ENCODE measurements at places on chromosomes 6 and 20.

GRCh38 chr6:37699887-37700619 is 2.4 kb upstream of the MDGA1 start:
- no peak for DNase-seq

GRCh38 chr6:6648692-6649343 is 60.3 kb downstream of the LY86 start:
- DNase-seq: no peak

DNA sequence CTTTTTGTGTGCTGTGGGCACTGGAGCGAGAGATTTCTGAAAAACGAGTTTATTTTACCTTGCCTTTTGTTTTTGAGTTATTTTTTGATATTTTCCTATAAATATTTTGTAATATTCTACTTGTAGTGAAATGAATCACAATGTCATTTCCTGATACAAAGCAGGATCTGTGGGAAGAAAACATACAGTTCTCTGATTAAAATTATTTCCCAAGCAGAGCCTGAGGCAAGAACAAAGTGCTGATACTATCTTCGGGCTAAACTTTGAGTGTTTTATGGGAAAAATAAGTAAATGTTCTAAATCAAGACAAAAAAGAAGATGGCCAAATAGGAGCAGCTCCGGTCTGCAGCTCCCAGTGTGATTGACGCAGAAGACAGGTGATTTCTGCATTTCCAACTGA is 33.7 kb upstream of the ELOVL5 start:
- no peak for DNase-seq

DNA sequence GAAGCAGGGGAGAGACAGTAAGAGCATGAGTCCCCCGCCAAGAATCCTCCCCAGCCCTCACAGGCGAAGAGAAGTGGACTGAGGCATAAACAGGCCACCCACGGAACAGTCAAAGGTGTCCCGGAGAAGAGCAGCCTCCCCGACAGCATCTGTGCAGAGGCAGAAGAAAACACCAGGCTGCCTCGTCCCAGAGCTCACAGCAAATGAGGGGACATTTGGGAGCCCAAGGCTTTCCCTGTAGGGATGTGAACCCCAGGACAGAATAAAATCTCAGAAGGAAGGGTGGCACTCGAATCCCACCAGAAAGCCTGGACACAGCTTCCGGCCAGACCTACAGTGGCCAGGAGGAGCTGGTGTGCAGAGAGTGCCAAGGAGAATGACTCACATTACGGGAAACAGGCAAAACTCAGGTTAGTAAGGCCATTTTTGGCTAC is 90.4 kb downstream of the DLL1 start:
- no peak for DNase-seq

- no peak for DNase-seq
These were observed 8.8 kb downstream of the TXNDC5 start for GRCh38 chr6:7901780-7902179.

DNA sequence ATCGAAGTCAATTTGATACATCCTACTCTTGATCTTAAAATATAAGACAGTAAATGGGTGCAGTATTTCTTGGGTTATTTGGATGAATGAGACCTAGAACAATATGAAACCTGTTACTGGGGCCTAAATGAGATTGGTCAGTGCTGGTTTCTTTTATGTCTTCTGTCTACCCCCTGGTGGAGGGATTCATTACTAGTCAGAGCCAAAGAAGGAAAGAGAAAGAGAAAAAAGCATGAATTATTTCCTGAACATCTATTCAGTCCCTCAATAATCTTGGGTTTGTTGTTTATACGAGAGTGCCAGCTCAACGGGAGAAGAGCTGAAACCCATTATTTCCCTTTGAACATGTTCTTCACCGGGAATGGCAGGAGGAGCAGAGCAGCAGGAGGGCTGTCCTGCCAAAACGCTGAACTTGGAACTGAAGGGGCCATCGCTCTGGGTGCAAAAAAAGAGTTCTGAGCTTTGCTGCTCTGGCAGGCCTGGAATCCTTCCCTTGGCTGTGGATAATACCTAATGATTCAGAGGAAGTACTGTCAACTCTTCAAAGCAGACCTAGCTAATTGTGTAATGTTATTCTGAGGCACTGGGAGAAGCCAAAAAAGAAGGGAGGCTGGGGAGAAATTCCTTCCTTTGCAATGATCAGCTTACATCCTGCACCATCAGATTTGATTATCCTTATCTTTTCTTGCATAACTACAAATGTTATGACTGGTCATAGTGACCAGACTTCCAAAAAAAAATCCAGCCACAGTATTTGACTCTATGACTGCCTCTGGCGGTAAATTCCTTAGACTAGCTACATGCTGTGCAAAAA is 72.0 kb downstream of the BLOC1S5 start:
- DNase-seq: no peak

- no peak for DNase-seq
These were observed 38.5 kb upstream of the VSX1 start for GRCh38 chr20:25120457-25120856.

DNA sequence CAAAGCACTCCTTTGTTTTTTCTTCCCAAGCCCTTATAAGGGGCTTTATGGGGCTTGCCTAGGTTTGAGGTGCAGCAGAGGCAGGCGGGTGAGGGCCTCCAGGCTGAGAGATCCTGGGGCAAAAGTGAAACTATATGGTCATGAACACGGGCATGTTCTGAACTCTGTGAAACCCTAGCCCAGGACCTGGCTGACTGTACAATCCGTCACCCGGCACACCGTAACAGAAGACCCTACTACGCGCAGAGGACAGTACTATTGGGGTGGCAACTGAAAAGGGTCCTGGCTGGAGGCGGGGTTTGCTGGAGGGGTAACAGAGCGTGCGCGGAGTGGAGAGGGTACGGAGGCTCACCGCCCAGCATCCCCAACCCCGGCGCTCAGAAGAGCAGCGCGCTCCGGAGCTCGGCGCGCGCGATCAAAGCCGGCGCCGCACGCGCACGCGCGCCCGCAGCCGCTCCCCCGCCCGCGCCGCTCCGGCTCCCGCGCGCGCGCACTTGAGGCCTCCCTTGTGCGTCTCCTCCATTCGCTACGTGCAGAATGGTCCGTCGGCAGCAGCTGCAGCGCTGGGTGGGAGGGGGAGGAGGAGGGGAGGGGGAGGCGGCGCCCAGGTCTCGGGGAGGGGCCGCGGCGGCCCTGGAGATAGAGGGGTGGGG is 54.2 kb downstream of the MRPL14 start:
- DNase-seq: peak; percentile 27

DNA sequence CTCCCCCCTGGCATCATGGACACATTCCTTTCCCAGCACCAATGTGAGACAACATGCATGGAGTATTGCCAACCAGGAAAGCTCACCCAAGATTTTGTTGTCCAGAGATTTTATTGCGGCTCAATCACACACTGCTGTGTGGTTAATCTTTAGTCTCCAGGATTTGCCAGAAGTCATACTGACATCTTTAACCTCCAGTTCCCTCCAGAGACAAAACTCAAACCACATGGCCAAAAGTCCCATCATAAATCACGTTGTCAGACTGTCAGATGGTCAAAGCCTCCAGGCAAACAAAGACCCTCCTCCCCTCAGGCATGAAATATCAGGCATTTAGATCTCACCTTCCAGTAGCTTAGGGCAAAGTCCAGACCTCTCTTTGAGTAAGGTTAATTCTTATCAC is 97.3 kb upstream of the OPRM1 start:
- no peak for DNase-seq

GRCh38 chr20:504632-505075 is 38.9 kb downstream of the CSNK2A1 start:
- DNase-seq: no peak

GRCh38 chr20:17394411-17394810 is 136.8 kb downstream of the BFSP1 start:
- DNase-seq: no peak

DNA sequence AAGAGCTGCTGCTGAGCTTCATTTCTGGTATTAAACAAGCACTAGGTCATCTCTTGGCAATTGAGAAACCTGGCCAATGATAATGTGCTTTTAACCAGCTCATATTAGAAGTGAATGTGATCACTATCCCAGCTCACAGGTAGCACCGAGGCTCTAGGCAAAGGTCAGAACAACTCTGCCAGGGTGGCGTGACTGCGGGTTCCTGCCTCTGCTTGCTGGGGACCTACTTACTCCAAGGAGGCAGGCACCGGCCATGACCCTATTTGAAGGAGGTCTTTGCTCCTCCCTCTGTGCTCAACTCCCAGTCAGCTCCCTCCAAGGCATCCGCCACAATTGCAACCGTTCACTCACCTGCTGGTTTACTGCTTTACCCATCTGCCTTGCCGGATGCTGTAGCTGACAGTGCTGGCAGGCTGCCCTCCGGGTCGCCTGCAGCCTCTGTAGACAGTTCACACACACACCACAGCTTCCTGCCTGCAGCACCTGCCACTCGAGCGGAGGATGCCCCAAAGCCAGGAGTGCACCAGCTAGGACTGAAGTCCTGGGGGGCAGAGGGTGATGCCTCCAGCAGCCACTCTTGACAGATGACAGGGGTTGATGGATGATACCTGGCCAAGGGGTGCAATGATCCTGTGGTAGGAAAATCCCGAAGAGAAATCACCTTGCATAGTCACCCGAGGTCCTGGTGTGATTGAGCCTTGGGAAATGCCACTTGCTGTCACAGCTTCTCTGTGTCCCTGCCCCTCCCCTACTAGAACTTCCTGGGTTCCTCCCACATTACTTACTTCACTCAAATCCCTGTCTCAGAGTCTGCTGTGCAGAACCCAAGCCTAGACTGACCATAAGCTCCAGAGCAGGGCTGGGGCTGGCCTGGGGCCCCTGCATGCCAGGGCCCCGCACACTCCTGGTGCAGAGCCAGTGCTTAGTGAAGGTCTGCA is 8.8 kb upstream of the VSX1 start:
- DNase-seq: peak; percentile 35

GRCh38 chr20:23205611-23206041 is 119.5 kb upstream of the CD93 start:
- no peak for DNase-seq

GRCh38 chr6:54875539-54875938 is 29.0 kb downstream of the FAM83B start:
- DNase-seq: no peak

- no peak for DNase-seq
These were observed 1.7 kb downstream of the JAG1 start for GRCh38 chr20:10671919-10672623.

- no peak for DNase-seq
These were observed 64.9 kb downstream of the CHD6 start for GRCh38 chr20:41553142-41553879.

DNA sequence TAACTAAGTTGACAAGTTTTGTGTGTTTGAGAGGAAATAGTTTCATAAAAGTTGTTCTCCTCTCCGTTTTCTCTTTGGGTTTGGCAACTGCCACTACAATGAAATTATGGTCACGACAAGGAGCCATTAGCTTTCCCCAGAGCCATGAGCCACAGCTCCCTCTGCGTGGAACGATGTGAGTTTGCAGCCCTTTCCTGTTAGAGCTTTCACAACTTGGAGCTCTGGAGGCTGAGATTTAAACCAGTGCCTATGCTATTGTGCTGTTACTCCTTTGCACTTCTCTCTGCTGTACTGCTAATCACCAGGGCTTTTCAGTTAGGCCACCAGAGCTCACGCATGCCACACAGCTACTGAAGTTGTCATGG is 29.3 kb upstream of the TXNDC5 start:
- DNase-seq: no peak

DNA sequence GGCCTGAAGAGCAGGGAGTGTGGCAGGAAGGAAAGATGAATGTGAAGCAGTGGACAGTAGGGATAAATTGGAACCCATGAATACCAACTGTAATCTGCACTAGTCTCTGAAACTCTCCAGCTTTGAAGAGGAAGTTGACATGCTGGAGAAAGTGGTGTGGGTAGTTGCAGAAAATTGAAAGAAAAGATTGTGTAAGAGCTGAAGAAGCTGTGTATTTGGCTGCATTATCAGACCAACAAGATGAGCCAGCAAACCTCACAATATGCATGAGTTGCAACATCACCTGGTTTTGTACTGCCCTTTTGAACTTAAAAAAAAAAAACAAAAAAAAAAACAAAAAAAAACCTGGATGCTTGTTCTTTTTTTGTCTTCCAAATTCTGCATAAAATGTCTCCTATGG is 921.9 kb upstream of the EYS start:
- no peak for DNase-seq

DNA sequence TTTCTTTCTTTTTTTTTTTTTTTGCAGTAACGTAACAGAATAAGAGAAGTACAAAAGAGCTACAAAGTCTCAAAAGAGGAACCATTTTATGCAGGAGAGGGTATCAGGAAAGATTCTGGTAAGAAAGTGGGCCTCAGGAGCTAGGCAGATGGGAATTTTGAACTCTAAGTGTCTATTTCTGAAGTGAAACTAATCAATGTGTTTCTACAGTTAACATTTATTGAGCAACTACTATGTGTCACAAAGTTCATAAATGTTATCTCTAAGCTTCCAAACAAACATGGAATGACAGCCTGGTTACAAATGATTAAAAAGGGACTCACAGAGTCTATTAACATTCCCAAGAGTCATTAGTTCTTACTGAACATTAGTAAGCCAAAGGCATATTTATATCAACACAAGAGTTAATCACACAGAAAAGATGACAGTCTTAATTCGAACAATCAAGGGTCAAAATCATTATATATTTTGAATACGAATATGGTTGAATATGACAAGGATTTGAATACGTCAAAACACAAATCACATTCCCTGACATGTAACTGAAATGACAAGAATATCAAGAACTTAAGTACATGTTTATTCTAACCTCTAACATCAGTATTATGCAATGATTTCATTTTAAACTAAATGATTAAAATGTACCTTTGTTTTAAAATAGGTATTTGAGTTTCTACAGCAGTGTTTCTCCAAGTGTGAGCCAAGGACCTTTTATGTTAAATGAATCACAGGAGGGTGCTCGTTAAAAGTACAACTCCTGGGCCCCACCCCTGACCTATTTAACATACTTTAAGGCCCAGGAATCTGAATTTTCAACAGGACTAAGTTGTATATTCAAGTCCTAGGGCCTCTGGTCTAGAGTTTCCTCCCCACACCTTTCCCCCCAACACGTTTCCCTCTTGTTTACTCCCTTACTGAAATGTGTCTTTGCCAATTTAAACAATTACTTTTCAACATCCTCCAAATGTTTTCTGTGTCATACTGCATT is 89.7 kb downstream of the ATXN1 start:
- no peak for DNase-seq

- no peak for DNase-seq
These were observed 27.4 kb downstream of the MGME1 start for GRCh38 chr20:17995967-17996819.

- no peak for DNase-seq
These were observed 30.5 kb downstream of the ANKEF1 start for GRCh38 chr20:10065154-10065833.

GRCh38 chr6:169587975-169588374 is 113.9 kb downstream of the WDR27 start:
- DNase-seq: no peak

GRCh38 chr20:47318586-47319516 is 37.6 kb downstream of the ZMYND8 start:
- no peak for DNase-seq

DNA sequence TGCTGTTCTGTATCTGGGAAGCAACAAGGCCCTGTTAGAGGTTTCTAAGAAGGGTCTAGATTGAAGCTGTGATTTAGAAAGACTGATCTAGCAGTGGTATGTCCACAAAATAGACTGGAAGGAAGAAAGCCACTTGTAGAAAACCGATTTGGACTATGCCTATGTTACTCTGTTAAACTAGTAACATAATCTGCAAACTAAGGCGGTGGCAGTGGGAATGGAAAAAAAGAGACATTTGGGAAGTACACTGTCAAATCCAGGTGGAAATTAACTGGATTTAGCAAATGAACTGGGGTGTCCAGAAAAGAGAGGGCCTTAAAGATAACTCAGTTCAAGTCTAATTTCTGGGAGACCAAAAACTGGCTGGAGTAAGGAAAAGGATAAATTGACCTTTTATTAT is 11.6 kb downstream of the ILRUN start:
- no peak for DNase-seq

GRCh38 chr6:129368076-129368475 is 341.9 kb downstream of the ARHGAP18 start:
- DNase-seq: no peak
